ELF-1 (cell line): ENCODE measurements at places on chromosomes 7 and 10.

DNA sequence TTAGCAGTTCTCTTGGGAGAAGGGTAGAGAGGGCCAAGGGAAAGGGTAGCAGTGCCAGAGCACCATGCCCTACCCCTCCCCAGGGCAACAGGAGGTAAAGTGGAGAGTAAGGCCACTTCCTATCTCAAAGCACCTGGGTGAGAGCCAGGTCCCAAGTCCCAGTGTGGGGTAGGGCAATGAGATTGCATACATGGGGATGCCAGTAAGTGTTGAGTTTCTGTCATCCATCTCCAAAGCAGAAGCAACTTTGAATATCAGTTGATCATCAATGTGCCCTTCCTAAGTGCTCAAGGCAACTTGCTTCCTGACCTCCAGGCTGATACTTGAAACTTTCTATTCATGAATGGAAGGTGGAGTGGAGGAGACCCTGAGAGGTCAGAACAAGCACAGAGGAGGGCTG is 2.2 kb upstream of the CAMK2G start:
- DNase-seq: no peak

- DNase-seq: no peak
Measured at GRCh38 chr7:21902240-21902639, 43.5 kb downstream of the CDCA7L start.

DNA sequence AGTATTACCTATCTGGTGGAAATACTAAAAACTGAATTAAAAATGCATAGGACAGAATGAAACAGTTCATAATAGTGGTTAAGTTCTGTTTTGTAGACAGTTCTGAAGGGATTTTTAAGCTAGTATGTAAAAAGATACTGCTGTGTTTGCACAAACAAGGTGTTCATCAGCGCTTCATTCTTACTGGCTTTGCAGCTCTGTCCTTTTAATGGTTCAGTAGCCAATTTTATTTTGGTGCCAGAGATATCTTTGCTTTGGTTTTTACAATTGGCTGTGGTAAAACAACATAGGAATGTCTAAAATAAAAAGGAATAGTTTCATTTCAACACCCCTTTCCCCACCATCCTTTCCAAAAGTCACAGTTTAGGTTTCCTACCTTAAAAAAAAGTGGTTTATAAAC is 33.0 kb downstream of the STAM start:
- DNase-seq: no peak

DNA sequence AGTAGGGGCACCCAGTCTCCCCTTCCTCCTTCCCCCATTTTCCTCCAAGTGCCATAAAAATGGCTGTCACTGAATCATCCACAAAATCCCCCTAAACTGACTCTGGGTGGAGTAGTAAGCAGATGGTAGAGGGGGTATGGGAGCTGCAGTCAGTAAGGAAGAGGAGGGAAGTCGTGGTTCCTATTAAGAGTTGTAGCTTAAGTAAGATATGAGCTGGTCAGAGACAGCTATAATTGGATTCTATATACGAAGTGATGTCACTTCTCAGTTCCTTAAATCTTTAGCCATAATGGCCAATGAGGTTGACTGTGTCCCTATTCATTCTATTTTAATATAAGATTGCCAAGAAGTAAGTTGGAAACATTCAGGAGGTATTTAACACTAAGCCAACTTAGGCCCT is 131.7 kb downstream of the SLC16A9 start:
- no peak for DNase-seq
